ENCODE measurements at places on chromosomes 13 and 19.
A peak's percentile ranks its signal among the peaks of the same experiment; 100 is the strongest.

DNA sequence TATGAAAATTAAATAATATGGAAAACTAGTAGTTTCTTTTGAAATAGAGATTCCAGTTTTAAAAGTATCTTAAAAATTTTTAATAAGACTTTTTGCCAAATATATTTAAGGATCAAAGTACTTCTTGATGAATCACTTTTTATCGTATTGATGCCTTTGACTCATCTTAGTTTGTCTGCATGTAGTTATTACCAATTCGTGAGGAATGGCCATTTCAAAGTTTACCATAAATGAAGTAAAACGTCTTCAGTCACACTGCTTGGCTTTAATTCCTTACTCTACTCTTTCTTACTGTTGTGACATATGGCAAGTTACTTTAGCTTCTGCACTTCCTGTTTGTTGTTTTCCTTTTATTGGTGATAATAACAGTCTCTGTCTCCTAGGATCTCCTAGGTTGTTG, 38.3 kb downstream of the NDFIP2 start:
- no peak for DNase-seq

DNA sequence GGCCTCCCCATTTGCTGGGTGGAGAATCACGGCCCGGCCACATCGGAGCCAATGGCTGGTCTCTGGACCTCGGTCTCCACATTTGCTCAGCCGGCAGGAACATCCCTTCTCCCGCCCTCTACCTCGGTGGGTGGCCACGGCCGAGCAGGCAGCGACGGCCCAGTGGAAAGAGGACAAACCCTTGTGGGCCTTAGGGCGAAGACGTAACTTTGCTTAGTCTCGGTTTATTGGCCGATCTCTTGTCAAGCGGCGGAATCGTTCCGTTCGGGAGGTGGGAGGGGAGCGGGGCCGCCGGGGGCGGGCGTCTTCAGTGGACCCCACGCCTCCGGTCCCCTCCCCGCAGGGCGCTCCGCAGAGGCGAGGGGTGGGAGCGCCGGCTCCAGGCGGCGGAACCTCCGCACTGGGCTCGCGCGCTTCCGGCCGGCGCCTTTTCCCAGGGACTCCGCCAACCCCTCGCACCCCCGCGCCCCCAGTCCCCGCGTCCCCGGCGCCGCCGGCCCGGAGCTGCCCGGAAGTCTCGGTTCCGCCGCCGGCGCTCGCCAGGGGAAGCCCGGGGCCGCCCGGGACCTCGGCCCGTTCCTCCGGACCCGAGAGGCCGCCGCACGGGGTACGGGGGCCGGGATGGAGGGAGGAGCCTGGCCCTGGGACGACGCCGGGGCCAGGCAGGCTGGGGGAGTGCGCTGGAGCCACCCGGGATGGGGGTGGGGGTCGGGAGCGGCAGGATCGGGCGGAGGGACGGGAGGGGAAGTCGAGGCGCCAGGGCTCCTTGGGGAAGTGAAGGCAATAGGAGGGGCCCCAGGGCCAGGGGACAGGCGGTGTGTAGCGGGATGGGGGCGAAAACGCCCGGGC, at the start of gene ZNF580:
ZNF580 (plus strand) TSS at position 426 of the 849 bp plus-strand sequence. CDS start 1,507 bp downstream, outside the sequence.
- DNase-seq: peak; percentile 67

DNA sequence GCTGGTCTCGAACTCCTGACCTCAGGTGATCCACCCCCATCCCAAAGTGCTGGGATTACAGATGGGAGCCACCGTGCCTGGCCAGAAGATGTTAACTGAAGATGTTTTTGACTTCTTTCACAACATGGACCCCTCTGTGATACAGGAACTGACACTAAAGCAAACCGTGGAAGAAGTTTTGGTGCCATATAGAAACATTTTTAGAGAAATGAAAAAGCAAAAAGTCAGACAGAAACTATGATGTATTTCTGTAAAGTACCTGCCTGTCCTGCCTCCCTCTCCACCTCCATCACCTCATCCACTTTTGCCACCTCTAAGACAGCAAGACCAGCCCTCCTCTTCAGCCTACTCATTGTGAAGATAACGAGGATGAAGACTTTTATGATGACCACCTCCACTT, 11.3 kb downstream of the FBXO27 start:
- no peak for DNase-seq

DNA sequence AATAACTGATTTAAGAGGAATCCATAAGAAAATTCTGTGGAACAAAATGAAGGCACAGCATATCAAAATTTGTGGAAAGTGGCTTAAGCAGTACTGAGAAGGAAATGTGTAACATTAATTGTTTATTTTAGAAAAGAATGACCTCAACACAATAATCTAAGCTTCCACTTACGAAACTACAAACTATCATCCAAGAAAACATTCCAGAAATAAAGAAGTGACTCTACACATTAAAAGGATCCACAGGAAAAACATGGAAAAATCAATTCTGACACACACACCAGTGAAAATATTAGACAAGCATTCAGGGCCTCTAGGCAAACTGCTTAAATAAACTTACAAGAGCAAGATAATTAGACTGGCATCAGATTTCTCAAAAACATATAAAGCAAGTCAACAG, 14.0 kb downstream of the EXOSC8 start:
- DNase-seq: no peak

DNA sequence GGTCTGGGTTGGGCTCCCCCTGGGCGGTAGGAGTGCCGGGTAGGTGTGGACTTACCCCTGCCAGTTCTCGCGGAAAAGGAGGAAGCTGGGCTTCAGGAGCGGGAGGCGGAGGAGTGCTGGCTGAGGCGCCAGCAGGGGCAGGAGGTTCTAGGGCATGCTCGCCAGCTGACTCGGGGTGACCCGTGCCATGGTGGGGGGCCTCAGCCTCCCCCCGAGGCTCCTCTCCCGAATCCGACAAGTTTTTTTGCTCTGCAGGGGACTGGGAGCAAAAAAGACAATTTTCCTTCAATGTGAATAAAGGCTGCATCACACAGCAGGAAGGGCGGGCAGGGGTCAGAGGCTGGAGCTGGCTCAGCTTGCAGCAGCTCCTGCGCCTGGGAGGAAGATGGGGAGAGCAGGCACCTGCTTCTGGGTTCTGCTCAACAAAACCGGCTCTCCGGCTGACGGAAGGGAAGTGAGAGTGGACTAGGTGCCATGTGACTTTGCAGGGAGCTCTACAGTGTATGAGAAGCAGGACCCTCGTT, 26.5 kb downstream of the RANBP3 start:
- no peak for DNase-seq
